ENCODE measurements at places on chromosomes 11 and 22.

GRCh38 chr11:109425554-109425953 lies 3.6 kb downstream of the C11orf87 start:
- DNase-seq = no peak

DNA sequence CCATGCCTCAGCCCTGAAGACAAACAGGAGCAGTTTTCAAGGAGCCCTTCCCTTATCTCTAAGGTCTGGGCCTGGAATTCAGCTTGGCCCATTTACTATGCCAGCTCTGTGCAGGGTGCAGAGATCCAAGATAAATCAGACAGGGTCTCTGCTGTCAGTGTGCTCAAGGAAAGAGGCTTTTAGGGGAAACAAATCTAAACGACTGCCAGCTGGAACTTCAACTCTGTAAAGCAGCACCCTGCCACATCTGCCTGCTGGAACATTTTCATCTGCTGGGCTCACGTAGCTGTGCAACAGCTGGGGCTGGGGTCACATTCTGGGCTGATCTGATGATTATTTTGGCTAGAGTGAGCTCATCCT lies 19.8 kb upstream of the EHF start:
- no peak for DNase-seq

DNA sequence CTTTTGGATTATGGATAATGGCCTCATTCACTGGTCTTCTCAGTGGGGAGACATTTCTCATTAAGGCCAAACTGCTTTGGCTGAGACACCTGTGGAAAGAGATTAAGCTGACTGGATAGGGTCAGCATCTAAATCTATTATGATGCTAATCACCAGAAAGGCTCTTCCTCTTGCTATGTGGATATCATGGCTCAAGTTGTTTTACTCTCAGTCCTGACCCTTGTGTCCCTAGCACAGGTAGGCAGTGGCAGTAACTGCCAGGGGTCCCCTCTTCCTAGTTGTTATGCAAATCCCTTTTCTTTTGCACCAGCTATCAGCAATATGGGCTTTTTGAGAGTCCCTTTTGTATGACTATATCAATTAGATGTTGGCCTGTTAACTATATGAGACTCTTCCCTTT lies 335.7 kb upstream of the PLET1 start:
- DNase-seq = no peak

GRCh38 chr11:126853732-126854131 lies 146.8 kb downstream of the KIRREL3 start:
- DNase-seq = no peak

DNA sequence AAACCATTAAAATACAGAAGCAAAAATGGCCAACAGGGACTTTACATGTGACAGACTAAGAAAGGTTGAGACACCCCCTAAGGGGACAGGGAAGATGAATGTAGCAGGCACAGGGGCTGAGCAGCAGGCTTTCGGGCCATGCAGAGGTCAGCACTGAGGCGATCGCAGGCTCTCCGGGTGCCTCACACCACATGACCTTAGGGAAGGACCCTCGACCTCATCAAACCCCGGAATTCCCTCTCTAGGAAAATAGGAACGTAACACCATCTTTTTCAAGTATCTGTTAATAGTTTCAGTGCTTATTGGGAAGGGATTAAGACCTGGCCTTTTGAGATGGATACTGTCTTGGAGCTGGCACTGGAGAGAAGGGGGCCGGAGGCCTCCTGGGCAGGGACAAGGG lies 27.4 kb downstream of the OPCML start:
- no peak for DNase-seq

DNA sequence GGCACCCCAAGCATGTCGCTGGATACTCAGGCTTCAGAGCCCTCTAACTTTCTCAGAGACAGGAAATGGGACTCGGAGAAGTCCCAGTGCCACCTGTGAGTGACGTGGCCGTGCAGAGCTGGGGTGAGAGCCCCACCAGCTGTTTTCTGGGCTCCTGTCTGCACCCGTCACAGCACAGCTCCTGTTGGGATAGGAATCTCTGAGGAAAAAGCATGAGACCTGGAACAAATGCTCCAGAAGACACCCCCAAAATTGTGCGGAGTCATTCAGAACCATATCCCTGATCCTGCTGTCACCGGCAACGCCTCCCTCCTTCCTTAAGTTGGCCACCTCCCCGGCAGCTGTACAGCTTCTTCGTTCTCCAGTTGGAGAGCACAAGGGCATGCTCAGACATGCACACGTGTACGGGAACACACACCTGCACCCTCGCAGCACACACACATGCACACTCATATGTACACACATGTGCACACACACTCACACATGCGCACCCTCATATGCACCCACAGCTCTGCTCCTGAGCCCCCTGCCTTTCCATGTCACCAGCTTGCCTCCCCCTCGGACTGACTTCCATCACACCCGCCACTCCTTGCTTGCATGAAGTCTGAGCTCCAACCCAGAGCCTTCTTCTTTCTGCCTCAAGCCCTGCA lies 1430.0 kb downstream of the BRD1 start:
- DNase-seq = no peak

- DNase-seq = no peak
These were observed 165.4 kb downstream of the AASDHPPT start for GRCh38 chr11:106242718-106243415.

GRCh38 chr11:2305788-2306451 lies 4.1 kb downstream of the TSPAN32 start:
- DNase-seq = peak; percentile 28

DNA sequence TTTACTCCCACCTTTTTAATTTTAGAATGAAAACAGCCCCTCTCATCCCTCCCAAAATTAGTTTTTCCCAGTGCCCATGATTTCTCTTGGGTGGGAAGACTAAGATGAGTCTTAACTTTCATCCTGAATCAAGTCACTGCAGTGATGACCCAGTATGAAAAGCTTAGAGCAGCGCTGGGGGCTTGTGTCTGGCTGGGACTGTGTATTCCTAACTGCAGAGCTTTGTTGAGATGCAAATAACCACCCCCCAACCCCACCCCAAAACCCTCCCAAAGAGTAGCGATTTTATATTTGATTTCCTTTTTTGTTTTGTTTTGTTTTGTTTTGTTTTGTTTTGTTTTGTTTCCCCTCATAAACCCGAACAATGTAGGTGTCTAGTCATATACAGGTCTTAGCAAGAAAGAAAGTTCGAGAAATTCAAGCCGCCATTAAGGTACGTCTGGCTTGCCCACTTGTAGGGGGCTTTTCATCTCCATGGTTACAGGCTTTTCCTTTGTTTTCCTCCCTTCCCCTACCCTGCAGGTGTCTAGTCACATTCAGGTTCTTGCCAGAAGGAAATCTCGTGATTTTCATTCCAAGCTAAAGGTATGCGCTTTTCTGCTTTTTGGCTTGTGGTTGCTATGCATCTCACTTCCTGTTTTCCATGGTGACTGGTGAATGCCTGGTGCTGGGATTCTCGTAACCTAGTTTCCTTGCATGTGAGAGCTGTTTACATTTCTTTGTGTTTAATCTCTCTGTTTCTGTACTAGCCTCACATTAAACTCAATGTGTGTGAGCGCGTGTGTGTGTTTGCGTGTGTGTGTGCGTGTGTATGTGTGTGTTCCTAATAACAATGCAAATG lies 144.6 kb upstream of the RASSF10 start:
- no peak for DNase-seq

GRCh38 chr11:68194675-68195294 lies 18.3 kb downstream of the KMT5B start:
- DNase-seq = no peak

DNA sequence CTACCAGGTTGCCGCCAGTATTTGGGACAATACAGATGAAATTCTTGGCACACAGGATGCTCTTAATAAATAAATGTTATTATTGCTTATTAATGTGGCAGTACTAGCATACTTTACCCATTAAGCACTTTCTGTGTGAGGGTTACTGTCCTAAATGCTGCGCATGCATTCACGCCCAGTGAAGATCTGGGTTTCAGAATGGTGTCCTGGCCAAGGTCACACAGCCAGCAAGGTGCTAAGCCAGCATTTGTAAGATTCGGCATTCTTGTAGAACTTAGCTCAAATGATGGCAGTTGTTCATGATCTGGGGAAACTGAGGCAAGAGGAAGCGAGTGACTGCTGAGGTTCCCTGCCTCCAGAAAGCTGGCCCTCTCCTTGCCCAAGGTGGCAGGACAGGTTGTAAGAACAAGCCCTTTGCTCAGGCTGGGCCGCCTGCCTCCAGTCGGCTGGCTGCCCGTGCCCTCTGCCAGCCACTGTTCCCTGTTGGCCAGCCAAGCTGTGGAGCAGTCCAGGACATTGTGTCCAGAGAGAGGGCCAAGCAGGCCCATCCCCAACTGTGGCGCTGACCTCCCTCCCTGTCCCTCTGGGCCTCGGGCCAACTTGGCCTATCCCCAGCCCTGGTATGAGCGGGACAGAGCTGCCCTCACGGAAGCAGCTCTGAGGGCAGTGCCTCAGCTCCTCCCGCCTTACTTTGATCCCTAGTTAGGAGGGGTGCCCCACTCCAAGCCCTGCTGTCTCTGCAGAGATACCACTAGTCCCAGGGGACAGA lies 28.8 kb downstream of the TOB2 start:
- no peak for DNase-seq

- DNase-seq = no peak
These were observed 137.3 kb upstream of the SORL1-AS1 start for GRCh38 chr11:121589946-121590537.

All from kidney capillary endothelial cell (primary cell).